ENCODE measurements at places on chromosomes 4 and X. TPM values are rescaled to one million over a fixed set of nuclear protein-coding genes. Genes with fewer than 3 reads are reported as not detected.
A peak's percentile ranks its signal among the peaks of the same experiment; 100 is the strongest.

The ANK2 gene
- total RNA-seq = 5.3 TPM

GRCh38 chrX:39930786-39931528 is 166.8 kb downstream of the BCOR start:
- DNase-seq = no peak

- peak; percentile 20 for DNase-seq
Observed at GRCh38 chr4:3868211-3869173, 102.3 kb downstream of the ADRA2C start.

DNA sequence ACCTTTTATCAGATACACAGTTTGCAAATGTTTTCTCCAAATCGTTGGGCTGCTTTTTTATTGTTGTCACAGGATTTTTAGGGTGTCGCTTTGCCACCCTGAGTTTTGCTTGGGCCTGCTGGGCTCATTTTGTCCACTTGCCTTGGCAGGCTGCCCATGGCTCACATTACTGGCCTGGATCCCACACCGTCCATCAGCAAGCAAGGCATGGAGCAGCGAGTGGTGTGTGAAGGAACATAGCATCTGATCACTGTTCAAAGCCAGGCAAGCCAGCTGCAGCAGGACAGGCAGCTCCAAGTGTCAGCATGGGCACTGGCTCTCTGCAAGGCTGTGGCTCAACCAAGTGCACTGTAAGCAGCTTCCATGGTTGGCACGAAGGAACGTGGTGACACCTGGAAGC is 261.4 kb upstream of the TECRL start:
- DNase-seq = no peak

DNA sequence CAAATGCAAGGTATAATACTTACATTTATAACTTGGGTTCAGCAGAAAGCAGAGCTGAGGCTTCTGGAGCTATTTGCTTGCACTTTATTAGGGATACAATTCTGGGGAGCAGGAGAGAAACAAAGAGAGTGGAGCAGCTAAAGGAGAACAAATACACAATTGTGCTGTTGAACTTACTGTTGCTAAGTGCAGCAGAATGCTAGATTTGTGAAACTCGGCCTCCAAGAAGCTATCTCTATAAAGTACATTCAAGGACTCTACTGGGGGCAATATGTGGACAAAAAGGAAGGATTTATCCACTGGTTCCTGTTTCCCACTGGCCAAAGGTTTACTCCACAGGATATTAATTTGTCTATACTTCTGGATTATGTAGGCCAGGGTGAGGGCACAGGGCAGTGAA is 86.8 kb downstream of the PPP1R2C start:
- DNase-seq = no peak

The ASMT gene
- total RNA-seq = not detected
